ENCODE measurements at places on chromosomes 16 and 17. TPM values are rescaled to one million over a fixed set of nuclear protein-coding genes. Genes with fewer than 3 reads are reported as not detected.

STX1B gene
- total RNA-seq, result 2.3 TPM

WSCD1 gene
- total RNA-seq, result 3.6 TPM

ZNF597 gene
- total RNA-seq, result 0.90 TPM

SGF29 gene
- 21.1 TPM for total RNA-seq

PERCC1 gene
- not detected for total RNA-seq

KRT15 gene
- total RNA-seq, result 2.3 TPM

JUP gene
- 126 TPM for total RNA-seq

CXCL16 gene
- total RNA-seq, result 21.2 TPM

IL4R gene
- 33.0 TPM for total RNA-seq
